CD4-positive, alpha-beta T cell (primary cell): ENCODE measurements at places on chromosomes 5 and 9.

GRCh38 chr9:114016629-114017423 is 61.3 kb downstream of the AMBP start:
- DNase-seq = peak; percentile 14
- H3K4me3 ChIP-seq = no peak overlapping the region
- no peaks in the 10 kb centered on the region for H3K4me1 ChIP-seq

- H3K36me3 ChIP-seq = no peaks in the 10 kb centered on the region
- peaks cover 14% of the 10 kb centered on the region for H3K4me1 ChIP-seq
- no peak for DNase-seq
- no peak overlapping the region for H3K27ac ChIP-seq
These were observed 10.3 kb upstream of the IL3 start for GRCh38 chr5:132050136-132050535.

DNA sequence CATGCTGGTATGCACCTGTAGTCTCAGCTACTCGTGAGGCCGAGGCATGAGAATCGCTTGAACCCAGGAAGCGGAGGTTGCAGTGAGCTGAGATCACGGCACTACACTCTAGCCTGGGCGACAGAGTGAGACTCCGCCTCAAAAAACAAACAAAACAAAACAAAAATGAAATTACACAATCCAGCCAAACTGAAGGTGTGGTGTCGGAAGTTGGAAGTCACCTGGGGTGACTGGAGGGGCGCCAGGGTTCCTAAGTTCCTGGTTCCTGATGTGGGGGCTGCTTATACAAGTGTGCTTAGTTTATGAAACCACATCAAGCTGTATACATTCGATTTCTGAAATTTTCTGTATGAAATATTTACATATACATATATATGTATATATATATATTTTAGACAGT is 3.7 kb upstream of the DOLPP1 start:
- peaks cover 33% of the 10 kb centered on the region for H3K4me1 ChIP-seq
- H3K27ac ChIP-seq = no peak overlapping the region
- no peak overlapping the region for H3K4me3 ChIP-seq
- H3K27me3 ChIP-seq = no peaks in the 10 kb centered on the region

- no peaks in the 10 kb centered on the region for H3K4me1 ChIP-seq
- no peak overlapping the region for H3K27ac ChIP-seq
- H3K27me3 ChIP-seq = no peaks in the 10 kb centered on the region
These were observed 118.4 kb downstream of the ARHGAP26 start for GRCh38 chr5:142888469-142889085.

- H3K27me3 ChIP-seq = no peaks in the 10 kb centered on the region
- peaks cover 8% of the 10 kb centered on the region for H3K36me3 ChIP-seq
- H3K4me3 ChIP-seq = no peak overlapping the region
- no peak for DNase-seq
These were observed 132.7 kb downstream of the GNAQ start for GRCh38 chr9:77898864-77899263.

DNA sequence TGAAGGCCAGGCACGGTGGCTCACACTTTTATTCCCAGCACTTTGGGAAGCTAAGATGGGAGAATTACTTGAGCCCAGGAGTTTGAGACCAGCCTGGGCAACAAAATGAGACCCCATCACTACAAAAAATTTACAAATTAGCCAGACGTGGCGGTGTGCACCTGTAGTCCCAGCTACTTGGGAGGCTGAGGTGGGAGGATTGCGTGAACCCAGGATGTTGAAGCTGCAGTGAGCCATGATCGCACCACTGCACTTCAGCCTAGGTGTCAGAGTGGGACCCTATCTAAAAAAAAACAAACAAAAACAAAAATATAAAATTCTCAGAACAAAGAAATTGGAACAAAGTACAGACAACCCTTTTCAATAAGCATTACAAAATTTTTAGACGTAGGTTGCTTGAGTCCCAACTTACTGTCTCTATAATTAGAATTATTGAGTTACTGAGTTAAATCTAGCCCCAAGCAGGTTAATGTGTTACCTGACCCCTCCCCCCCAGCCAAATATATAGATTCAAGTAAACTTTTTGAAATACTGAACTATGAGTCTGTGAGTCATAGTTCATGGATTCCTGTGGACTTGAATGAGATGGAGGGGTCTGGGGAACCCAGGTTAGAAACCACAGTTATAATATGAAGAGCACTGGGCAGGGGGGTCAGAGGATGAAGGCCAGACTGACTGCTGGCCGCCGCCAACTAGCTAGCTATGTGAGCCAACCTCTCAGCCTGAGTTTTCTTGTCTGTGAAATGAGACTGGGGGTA is 173.1 kb downstream of the AOPEP start:
- H3K4me3 ChIP-seq = no peak overlapping the region
- H3K27ac ChIP-seq = no peak overlapping the region
- H3K27me3 ChIP-seq = no peaks in the 10 kb centered on the region
- H3K36me3 ChIP-seq = no peaks in the 10 kb centered on the region
- no peaks in the 10 kb centered on the region for H3K4me1 ChIP-seq
- DNase-seq = no peak

DNA sequence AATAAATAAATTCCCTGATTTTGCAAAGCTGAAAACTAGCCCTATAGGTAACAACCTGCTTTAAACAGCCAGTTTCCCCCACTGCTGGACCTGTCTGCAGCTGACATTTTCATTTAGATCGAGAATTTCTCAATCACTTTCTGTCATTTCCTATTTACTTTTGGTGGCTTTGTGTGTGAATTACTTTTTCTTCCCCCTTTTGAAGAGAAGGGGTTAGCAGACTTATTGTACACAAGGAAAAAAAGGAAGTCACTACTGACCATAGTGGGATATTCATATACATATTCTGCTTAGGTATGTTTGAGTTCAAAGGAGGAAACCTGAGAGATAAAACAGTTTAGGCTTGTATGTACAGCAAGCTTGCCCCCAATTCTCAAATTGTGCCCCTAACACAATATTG is 27.0 kb upstream of the IFNB1 start:
- no peak overlapping the region for H3K27ac ChIP-seq
- H3K27me3 ChIP-seq = no peaks in the 10 kb centered on the region
- no peak for DNase-seq
- no peaks in the 10 kb centered on the region for H3K36me3 ChIP-seq

DNA sequence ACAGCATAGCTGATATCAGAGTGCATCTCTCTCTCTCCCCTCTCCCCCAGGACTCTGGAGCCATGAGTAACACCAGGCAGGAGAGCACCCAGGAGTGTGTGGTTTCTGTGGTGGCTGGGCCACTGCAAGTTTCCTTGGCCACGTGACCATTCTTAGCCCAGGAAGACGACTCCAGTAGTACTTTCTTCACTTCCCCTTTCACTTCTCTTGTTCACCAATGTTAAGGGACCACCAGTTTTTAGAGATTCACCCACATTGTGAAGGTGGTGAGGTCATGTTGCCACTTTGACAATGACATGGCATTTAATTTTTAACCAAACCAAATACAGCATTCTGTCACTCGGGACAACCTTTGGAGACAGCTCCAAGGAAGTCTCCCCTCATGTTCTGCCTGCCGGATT is 17.9 kb upstream of the DAPK1 start:
- no peak overlapping the region for H3K4me3 ChIP-seq
- no peaks in the 10 kb centered on the region for H3K36me3 ChIP-seq
- H3K27ac ChIP-seq = no peak overlapping the region
- H3K4me1 ChIP-seq = no peaks in the 10 kb centered on the region

DNA sequence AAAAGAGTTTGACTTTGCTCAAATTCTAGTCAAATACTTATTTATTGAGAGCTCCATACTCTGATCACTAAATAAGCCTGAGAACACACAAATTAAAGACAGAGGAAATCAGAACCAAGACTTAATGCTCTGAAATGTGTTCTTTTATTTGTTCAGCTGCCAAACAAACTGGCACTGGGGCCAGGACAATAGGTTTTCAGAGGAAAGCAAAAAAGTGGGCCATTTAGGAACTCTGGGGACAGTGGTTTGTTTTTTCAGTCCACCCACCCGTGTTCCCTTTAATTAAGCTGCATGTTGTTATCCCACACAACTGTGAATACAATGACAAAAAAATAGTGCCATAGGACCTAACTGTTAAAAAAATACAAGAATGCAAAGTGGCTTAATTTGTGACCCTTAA is 95.4 kb upstream of the RETREG1 start:
- no peaks in the 10 kb centered on the region for H3K4me1 ChIP-seq
- H3K4me3 ChIP-seq = no peak overlapping the region
- no peak for DNase-seq
- H3K27ac ChIP-seq = no peak overlapping the region

DNA sequence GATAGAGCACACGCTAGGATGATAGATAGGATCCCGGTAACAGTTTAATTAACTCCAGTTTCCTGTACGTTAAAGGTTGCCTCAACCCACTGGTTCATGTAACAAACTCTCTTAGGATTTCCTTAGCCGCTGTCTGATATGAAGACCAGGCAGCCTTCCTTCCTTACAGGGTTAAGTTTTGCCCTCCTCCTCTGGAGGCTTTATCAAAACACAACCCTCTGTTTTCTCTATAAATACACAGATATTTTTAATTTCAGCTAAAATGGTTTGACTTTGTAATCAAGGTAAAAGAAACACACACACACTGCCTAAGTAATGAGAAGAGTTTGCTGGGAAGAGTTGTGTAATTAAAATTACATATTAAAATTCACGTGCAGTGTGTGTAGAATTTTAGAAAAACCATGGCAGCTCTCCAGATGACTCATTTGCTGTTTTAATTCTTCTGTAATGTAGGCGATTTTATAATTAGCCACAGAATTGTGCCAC is 369.8 kb downstream of the CSNK1G3 start:
- H3K27ac ChIP-seq = no peak overlapping the region
- DNase-seq = no peak
- no peaks in the 10 kb centered on the region for H3K4me1 ChIP-seq
- H3K27me3 ChIP-seq = no peaks in the 10 kb centered on the region
